ENCODE measurements at places on chromosomes 4 and X.

GRCh38 chrX:111006116-111006515, 89.9 kb upstream of the PAK3 start:
- DNase-seq = no peak

DNA sequence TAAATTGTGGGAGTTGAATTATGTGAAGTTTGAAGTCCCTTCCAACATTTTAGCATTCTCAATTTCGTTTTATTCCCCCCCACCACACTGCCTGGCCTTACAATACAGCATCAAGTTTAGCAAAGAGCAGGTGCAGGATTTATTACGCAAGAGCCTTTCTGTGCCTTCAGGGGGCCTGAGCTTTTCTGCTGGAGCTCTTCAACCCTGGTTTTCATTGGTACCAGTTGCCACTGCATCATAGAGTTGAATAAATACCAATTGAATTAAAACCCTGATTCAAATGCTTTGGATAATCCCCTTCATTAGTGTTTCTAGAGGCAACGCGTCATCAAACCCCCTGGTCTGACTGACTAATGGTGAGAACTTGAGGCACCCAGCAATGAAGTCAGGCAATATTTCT, 43.6 kb upstream of the KIT start:
- no peak for DNase-seq

GRCh38 chr4:113618205-113618604, 143.3 kb downstream of the CAMK2D start:
- no peak for DNase-seq

DNA sequence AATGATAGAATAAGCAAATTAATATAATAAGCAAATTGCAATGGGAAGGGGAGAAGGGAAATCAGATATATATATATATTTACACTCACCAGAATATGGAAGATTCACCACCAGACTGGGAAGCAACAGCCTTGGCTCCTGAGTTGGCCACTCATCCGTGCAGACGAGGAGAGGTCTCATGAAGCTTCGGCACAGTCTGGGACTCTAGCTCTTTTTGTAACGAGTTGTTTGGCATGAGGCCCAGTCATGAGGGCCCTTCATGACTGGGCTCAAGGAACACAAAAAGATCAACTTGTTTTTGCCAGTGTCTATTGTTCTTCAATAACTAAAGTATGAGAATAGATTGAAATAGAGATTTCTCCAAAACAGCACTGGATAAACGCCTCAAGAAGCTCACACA, 176.4 kb downstream of the ADGRA3 start:
- no peak for DNase-seq

DNA sequence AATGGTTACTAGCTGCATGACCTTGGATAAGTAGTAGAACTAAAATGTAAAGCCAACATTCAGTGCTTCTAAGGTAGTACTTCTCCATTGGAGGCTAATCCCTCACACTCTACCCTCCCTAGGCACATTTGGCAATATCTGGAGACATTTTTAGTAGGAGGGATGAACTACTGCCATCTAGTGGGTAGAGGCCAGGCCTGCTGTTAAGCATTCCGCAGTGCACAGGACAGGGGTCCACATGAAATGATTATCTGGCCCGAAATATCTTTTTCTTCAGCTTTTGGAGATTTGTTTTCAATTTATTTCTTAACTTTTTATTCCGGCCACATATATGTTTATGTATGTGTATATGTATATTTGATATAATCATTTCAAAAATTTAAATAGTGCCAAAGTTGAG, 36.0 kb upstream of the SPANXC start:
- DNase-seq = no peak

- DNase-seq = no peak
Observed at GRCh38 chrX:48487362-48487798, 11.4 kb downstream of the FTSJ1 start.

DNA sequence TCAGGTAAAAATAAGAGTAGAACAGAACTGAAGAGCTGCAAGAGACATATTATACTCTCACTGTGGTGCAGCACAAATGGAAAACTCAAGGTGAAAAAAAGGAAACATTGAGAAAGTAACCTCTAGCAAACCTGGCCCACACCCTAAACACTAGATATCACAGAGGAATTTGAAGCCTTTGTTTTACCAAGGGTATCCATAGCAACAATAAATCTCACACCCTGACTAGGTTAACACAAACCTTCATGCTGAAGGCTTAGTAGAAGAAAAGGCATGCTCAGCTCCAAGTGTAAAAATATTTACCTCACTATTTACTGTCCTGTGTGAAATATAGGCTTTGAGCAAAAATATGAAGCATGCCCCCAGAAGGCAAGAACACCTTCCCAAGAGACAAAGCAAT, 61.9 kb upstream of the TAB3 start:
- no peak for DNase-seq

DNA sequence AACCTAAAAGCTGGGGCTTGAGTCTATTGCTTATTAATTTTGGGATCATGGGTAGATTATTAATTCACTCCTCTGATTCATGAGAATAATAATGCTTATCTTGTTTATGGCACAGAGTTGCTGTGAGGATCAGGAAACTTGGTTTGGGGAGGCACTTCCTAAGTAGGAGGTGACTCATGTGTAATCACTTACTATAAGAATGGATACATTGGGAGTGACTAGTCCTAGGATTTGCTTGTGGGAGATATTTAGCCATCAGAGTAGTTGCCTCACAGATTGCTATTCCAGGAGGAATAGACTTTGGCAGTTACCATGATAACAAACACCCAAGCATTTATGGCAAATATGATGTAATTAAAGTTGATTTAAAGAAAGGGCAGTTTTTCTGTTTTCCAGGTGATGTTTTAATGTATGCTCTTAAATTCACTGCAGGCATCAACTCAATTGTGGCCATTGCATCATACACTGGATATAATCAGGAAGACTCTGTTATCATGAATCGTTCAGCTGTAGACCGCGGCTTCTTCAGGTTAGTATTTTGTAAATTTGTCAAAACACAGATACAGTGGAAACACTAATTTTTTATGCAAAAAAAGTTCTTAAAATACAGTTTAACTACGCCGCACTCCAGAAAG, 41.9 kb downstream of the POLR2B start:
- no peak for DNase-seq

DNA sequence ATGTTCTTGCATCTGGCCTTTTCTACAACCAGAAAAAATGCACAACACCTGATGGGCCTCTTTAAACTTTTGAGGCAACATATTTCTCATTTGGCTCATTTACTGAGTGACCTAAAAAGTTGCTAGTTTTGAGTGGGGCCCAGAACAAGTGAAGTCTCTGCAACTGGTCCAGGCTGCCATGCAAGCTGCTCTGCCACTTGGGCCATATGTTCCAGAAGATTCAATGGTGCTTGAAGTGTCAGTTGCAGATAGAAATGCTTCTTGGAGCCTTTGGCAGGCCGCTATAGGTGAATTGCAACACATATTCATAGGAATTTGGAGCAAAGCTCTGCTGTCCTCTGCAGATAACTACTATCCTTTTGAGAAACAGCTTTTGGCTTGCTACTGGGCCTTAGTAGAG, 66.4 kb upstream of the RLIM start:
- no peak for DNase-seq

- no peak for DNase-seq
Observed at GRCh38 chr4:186104890-186105646, 564 bp downstream of the FAM149A start.

GRCh38 chrX:9597361-9598035, 132.6 kb downstream of the TBL1X start:
- no peak for DNase-seq

DNA sequence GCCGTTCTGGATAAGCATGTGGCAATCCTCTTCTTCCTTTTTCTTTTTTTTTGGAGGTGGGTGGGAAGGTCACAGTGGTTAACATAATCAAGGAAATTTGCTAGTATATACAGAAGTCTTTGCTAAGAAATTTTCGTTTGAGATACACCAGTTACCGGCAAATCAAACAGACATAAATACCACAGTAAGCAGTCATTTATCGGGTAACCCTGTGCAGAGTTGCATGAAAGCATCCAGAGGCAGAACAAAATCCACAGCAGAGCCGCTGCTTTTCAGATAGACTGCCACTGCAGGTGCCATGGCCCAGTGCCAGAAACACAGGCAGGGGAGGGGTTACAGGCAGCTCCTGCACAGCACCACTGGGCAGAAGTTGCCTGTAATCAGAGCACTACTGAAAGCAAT, 179.1 kb upstream of the MAB21L2 start:
- DNase-seq = peak; percentile 55

DNA sequence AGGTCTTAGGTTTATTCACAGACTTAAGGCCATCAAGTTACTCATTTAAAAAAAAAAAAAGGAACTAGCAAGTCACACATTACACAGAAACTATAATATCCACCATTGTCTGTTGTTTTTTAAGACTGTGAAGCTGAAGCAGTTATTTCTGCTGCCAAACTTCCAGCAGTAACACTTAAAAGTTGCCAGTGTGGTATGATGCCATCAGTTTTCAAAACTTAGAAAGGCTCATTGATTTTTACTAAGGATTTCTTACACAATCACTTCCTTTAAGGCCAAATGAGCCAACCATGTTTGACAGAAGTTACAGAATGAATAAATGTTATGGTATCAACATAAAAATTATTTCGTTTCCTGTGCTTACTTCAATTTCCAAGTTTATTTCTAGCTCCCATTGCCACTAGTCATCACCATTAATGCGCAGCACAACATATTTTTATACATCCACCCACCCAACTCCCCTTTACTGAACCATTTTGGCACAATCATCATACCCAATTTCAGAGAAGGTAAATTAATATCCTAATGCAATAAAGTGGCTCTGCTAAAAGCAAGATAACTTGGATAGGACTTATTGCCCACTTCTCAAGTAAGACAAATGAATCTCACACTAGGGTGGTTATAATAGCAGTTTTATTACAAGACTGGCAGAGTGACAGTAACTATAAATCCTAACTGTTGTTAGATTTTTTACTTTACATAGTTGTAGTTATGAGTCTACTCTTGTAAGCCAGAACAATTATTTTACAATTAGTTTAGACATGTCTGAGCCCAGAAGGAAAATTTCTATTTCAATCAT, 13.1 kb downstream of the PDGFC start:
- DNase-seq = no peak

- DNase-seq = no peak
Observed at GRCh38 chr4:182370491-182370890, 127.3 kb downstream of the TENM3 start.

DNA sequence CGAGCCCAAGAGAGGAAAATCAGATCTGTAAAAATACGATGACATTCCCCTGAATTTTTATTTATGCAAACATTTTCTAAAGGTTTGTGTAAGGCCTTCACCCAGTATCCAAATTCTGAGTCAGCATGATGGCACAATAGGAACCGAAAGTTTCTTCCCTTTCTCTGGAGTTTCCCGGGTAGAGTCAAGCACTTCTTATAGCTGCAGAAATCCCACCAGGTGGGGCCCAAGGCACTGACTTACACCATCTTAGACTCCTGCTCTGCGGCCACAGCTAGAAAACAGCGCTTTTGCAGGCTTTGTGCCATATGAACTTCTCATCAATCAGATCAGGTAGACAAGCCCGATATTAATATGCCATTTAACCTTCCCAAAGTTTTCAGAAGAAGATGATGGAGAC, 13.4 kb downstream of the LEF1 start:
- no peak for DNase-seq

GRCh38 chrX:151370906-151371305, 26.1 kb upstream of the VMA21 start:
- DNase-seq = no peak

- DNase-seq = no peak
Observed at GRCh38 chrX:76029385-76029784, 143.5 kb upstream of the PBDC1 start.

GRCh38 chr4:57090079-57090478, 20.1 kb downstream of the IGFBP7 start:
- no peak for DNase-seq

DNA sequence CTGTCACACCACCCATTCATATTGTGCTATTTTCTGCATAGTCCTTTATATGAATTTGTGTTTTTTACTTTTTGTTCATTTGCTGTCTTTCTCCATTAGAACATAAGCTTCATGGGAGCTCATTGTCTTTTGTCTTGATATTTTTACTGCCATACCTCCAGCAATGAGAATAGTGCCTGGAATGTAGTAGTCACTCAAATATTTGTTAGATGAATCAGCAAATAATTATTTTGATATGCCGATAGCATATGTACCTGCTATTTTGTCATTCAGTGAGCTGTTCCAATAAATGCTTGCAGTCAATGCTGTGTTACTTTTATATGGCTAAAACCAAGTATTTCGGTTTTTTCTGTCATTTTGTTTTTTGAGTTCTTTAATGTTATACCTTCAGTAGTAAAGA, 43.5 kb upstream of the SLC25A31 start:
- DNase-seq = no peak

- no peak for DNase-seq
Observed at GRCh38 chrX:1821846-1822245, 207.0 kb downstream of the ASMT start.

GRCh38 chr4:12966726-12967125, 517.4 kb downstream of the RAB28 start:
- no peak for DNase-seq

DNA sequence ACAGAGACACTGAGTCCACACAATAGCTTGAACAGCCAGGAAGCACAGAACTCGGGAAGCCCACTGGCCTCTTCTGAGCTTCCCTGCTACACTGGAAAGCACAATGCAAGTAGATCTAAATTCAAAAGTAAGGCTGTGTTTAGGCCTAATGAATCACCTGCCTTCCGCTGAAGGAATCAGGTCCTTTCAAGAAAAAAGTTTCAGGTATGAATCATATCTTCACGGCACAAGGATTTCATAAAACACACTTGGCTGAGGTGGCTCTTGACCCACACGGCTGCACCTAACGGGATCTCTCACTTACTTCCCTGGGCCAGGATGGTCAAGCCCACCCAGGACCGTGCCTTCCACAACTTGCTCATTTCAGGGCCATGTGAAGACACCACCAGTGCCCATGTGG, 59.3 kb downstream of the IRF2 start:
- DNase-seq = no peak

DNA sequence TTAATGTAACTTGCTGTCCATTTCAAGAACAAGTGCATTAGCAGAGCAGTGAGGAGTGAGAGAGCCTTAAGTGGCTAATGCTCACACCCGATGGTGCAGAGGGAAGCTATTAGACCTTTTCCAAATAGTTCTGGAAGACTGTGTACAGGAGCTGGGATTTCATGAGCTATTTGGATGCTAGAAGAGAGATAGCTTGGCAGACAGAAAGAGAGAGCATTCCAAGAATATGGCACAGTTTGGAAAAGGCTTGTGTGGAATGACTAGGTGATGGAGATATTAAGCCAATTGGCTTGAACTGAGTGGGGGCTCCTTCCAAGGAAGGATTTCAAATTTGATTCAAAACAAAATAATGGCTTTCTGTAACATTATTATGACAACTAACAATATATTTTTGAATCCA, 1097.2 kb upstream of the TENM3 start:
- no peak for DNase-seq

- no peak for DNase-seq
Observed at GRCh38 chr4:122178961-122179360, 26.8 kb downstream of the BLTP1 start.

DNA sequence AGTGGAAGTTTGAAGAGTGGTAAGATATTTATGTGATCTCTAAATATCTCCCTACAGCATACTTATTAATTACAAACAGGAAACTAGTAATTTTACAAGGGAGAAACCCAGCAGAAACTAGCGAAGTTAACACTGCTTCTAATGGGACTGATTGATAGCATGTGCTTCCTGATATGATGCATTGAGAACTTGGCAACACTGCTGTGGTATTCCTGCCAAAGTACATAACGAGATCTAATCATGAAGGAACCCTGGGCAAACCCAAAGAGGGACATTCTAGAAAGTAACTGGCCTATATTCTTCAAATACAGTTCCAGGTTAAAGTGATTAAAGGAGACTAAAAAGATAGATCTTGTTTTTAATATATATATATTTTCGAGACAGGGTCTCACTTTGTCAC, 4.6 kb upstream of the GPR34 start:
- no peak for DNase-seq

Measured in heart left ventricle (tissue), 16 donors.